ENCODE measurements at places on chromosomes 12 and 14. TPM values are rescaled to one million over a fixed set of nuclear protein-coding genes. Genes with fewer than 3 reads are reported as not detected.
A peak's percentile ranks its signal among the peaks of the same experiment; 100 is the strongest.

DNA sequence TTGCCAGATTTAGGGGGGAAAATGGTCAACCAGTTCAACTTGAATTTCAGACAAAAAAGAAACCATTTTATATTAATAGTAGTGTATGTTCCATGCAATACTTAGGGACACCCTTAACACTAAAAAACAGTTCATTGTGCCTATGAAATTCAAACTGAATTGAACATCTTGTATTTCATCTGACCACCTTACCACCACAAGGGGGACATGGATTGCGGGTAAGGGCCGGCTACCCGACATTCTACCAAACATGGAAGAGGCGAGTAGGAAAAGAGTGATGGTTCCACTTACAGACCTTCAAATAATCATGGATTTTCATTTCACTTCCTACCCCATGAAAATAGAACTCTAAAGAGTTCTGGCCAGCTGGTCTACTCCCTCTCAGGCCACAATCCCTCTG, 10.3 kb upstream of the STK38L start:
- DNase-seq, result peak; percentile 35

DNA sequence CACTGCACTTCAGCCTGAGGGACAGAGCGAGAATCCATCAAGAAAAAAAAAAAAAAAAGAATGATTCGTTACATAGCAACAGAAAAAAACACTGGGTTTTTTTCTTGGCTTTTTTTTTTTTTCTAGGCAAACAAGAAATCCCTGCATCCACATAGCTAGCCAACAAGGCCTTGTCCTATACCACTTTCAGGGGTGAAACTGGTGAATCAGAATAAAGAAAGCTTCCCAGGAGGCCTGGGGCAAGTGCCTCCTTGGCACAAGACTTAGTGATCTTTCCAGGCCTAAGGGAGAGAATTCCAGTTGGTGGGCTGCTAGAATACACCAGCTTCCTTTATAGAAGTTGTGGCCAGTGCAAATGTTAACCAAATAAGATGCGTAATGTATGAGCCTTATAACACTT, 90.0 kb downstream of the VCPKMT start:
- no peak for DNase-seq

- no peak for DNase-seq
These were observed 226.1 kb downstream of the CHST11 start for GRCh38 chr12:104682790-104683279.

The TTC9 gene
- total RNA-seq, result 17.4 TPM

All from H9 (cell line).